ENCODE measurements at places on chromosomes 1 and 21.

DNA sequence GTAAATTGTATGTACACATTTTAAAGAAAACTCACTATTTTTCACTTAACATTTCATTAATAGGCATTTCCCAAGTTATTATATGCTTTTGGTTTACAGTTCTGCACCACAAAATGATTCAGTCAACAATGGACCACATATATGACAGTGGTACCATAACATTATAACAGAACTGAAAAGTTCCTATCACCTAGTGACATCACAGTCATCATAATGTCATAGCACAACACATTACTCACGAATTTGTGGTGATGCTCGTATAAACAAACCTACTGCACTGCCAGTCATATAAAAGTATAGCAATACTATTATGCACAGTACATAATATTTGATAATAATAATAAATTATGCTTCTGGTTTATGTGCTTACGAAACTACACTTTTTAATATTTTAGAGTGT lies 30.9 kb downstream of the DNAI4 start:
- no peak for DNase-seq

- peak; percentile 50 for DNase-seq
These were observed 111.9 kb upstream of the L1TD1 start for GRCh38 chr1:62082456-62083363.

DNA sequence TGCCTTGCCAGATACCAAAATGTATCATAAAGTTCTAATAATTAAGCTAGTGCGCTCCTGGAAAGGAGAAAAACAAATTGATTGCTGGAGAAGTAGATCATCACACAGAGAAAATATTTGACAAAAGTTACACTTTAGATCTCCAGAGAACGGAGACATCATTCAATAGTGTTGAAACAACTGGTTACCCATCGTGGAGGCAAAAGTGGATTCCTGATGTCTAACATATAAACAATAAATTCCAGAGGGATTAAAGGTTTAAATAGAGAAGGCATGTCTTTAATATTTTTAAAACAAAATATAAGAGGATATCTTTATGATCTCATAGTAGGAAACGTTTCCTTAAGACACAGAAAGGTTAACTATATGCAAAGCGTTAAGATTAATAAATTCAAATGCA lies 41.0 kb downstream of the NRIP1 start:
- DNase-seq: no peak

DNA sequence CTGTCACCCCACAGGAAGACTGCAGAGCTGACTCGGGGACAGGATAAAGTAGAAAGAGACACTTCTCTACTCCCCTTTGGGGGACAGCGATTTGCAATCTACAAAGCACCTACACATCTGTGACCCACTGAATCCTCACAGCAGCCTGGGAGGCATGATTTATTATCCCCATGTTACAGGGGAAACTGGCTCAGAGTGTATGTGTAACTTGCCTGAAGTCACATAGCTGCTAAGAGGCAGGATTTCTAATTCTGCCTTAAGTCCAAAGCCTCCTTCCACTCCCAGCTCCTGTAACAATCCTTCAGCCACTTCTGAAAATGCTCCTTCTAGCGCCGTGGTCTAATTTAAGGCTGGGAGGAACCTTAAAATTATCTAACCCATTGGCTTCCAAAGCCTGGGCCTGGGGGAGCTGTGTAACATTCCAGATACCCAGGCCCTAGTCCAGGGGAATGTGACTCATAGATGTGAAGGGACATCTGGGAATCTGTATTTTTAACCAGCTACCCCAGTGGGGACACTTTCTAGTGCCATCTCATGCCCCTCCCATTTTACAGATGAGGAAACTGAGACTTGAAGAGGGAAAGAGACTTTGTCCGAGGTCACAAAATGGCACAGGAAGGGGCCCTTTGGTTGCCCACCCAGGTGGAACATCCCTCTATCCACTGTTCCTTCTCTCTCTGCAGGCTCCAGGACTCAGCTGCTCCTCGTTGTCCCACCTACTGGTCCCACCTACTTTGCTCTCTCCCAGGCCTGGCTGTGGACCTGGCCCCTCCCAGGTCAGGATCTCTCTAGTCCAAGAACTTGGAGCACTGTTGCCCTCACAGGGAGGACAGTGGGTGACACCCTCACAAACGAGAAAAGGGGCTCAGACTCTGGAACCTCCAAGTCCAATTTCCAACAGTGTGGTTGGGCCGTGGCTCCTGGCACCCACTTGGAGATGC lies 48.9 kb downstream of the AHDC1 start:
- DNase-seq: no peak

- DNase-seq: no peak
These were observed 6.3 kb upstream of the CTTNBP2NL start for GRCh38 chr1:112389689-112390088.
